ENCODE measurements at places on chromosomes 3 and 15.

DNA sequence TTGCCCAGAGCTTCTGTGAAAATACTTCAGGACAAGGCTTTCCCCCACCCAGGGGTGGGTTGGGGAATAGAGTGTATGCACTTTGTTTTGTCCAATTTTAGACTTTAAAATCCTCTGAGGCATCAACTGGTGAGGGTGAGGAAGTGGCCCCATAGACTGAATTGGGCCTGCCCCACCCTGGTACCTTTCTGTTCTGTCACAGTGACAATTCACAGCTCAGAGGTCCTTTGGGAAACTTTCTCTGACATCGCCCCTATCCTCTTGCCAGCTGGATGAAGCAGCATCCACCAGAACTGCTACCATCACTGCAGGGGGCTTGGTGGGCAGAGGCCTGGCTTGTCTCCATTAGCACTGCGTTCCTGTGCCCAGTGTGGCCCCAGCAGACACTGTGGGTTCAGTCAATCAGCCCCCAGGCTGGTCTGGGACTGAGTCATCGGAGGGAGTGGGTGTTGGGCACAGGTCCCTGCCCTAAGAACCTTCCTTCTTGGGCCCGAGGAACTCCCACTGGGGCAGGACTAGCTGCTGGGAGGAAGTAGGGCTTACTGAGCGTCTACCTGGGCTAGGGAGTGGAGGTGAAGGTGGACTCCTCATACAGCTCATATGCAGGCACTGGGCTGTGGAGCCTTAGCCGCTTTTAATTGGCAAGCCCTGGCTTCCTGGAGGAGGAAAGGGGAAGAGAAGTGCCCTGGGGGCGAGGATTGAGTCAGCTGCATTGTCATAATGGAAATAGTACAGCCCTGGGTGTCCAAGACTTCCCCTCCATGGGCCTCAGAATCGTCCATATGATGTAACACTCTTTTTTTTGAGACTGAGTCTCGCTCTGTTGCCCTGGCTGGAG, 1.5 kb upstream of the PPM1M start:
- no peak for ATAC-seq

DNA sequence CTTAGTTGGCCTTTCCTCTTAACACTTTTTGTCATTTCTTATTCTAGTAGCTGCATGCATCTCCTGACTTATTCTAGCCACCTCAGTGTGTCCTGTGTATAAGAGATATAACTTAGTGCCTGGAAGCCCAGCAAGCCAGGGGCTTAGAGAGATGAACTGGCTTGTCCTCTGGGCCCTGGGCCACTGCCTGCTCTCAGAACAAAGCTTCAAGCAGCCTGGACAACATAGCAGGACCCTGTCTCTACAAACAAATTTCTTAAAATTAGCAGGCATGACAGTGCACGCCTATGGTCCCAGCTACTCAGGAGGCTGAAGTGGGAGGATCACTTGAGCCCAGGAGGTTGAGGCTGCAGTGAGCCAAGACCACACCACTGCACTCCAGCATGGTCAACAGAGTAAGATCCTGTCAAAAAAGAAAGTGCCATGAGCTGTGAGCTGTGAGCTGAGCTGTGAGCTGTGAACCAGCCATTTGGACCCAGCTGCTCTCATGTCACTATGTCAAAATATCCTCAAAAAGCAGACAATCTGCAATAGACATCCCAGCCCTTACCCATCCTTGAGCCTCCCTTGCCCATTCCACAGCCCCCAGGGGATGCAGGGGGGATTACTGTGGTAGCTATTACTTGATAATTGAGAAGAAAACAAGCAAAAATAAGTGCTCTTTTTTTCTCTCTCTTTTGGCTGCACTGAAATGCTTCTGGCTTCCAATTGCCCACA, 174.5 kb downstream of the OPA1 start:
- no peak for ATAC-seq

DNA sequence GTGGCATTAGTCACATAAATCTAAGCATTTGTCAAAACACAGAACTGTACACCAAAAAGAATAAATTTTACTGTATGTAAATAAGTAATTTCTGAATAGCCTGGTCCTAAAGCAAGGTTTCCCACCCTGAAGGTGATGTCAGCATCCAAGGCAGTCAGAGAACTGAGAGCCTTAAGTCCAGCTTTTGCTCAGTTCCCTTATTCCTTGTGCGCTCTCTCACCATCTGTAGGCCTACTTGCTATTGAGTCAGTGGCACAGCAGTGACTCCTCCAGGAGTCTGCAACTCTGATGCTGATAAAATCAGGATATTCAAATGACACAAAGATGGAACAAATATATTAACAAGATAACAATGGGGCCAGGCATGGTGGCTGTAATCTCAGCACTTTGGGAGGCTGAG, 22.3 kb downstream of the VPS39 start:
- ATAC-seq, result no peak

GRCh38 chr3:55497250-55497649, 10.1 kb upstream of the WNT5A start:
- ATAC-seq, result no peak

DNA sequence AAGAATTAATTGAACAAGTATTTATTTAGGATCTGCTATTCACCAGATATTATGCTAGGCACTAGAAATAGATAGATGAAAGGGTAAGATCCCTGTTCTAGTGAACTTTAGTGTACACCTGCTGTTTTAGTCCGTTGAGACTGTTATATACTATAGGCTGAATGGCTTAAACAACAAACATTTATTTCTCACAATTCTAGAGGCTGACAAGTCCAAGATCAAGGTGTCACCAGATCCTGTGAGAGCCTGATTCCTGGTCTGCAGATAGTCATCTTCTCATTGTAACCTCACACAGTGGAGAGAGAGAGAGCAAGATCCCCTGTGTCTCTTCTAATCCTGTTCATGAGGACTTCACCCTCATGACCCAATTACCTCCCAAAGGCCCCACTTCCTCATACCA, 281.4 kb upstream of the KCNH8 start:
- no peak for ATAC-seq

DNA sequence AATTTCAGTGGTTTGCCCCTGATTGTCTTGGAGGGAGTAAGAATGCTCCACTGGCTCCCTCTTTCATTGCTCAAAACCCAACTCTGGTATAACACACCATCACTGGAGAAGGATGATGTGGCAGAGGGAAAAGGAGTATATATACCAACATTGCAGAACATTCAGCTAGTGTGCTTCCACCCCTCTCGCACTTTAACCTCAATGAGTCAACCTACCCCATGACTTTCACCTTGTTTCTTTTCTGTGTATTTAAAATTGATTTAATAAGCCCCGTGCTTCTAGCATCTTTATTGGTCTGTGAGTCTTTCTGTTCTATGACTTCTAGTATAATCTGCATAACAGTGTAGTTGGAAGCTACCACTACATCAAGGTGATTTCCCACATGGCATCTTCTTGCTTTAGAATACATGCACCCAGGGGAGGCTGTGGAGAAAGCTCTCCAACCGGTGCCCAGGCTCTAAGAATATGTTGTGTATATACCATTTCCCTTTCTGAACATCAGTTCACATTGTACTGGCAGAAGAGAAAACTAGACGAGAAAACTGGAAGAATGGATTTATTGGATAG, 595.1 kb upstream of the TGFBR2 start:
- ATAC-seq, result no peak

- ATAC-seq, result no peak
These were observed 84.1 kb downstream of the AAGAB start for GRCh38 chr15:67170143-67170925.

DNA sequence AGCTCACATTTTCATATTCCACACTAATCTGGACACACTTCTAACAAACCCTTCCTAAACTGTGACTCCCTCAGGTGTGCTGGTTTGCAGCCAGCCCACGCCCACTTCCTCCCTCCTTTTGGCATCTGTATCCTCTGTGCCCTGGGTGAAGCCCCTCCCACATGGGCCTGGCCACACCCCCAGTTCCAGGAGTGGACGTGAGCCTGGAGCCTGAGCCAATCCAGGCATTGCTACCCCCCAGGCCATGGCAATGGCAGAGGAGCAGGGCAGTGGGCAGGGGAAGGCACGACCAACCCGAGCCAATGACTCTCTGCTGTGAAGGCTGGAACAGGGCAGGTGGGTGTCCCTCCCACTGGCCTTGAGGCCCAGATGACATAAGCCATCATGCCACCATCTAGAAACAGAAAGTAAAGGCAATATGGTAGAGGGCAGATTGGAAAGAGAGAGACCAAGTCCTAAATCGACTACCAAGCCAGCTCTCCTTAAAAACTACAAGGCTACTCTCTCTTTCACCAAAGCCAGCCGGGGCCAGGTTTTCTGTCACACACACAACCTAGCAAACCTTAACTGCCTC, 18.6 kb downstream of the FAM174B start:
- ATAC-seq, result no peak

GRCh38 chr3:149589332-149589731, 68.5 kb downstream of the WWTR1 start:
- peak; percentile 43 for ATAC-seq
